ENCODE measurements at places on chromosomes 4 and X.

- no peak overlapping the region for H3K27ac ChIP-seq
- H3K27me3 ChIP-seq: no peaks in the 10 kb centered on the region
- H3K36me3 ChIP-seq: no peaks in the 10 kb centered on the region
- no peak for DNase-seq
Observed at GRCh38 chr4:105059337-105059736, 87.3 kb upstream of the TET2 start.

GRCh38 chrX:50618788-50619558, 148.3 kb upstream of the DGKK start:
- H3K27me3 ChIP-seq: no peaks in the 10 kb centered on the region
- no peak overlapping the region for H3K27ac ChIP-seq
- no peaks in the 10 kb centered on the region for H3K36me3 ChIP-seq
- no peak overlapping the region for H3K4me3 ChIP-seq
- DNase-seq: no peak
- no peaks in the 10 kb centered on the region for H3K4me1 ChIP-seq

DNA sequence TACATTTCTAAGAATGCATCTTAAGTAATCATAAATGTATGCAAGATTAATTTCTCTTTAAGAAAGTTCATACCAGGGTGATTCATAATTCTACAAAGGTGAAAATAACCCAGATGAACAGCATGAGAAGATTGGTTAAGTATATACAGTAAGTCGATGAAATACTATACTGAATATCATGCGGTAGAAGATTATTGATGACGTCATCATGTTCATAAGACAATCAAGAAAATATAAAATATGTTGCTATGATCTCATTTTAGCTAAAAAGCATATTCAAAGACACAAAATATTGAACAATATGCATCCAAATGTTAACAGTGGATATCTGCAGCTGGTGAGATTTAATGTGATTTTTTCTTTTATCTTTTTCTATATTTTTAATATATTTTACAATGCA, 312.0 kb upstream of the FGF13 start:
- no peak overlapping the region for H3K4me3 ChIP-seq
- no peak overlapping the region for H3K27ac ChIP-seq
- no peaks in the 10 kb centered on the region for H3K4me1 ChIP-seq
- no peak for DNase-seq
- H3K27me3 ChIP-seq: no peaks in the 10 kb centered on the region

- no peaks in the 10 kb centered on the region for H3K36me3 ChIP-seq
- DNase-seq: no peak
- peak overlapping the region; percentile 57 for H3K27ac ChIP-seq
- no peaks in the 10 kb centered on the region for H3K4me1 ChIP-seq
Observed at GRCh38 chr4:186105647-186106321, 1.3 kb downstream of the FAM149A start.

DNA sequence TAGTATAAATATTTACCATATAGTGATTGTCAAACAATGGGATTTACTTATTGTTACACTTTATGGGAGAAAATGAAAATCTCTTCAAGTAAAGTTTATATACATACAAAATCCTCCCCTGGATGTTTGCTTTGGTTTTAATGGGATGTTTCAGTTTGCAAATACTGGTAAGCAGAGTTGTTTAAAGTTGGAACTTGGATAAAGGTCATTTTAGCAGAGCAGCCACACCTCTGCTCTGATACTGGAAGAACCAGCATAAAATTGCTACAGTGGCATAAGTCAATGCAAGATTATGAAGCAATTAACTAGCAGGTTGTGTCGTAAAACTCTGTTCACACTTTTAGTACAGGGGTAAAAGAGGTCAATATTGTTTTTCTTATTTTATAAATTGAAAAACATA, 101.2 kb downstream of the TRAPPC11 start:
- no peak overlapping the region for H3K27ac ChIP-seq
- peaks cover 1% of the 10 kb centered on the region for H3K4me1 ChIP-seq
- DNase-seq: no peak
- H3K4me3 ChIP-seq: no peak overlapping the region

GRCh38 chrX:78548012-78548411, 111.1 kb downstream of the RTL3 start:
- H3K4me1 ChIP-seq: no peaks in the 10 kb centered on the region
- H3K4me3 ChIP-seq: no peak overlapping the region
- DNase-seq: no peak
- no peaks in the 10 kb centered on the region for H3K27me3 ChIP-seq

- H3K36me3 ChIP-seq: no peaks in the 10 kb centered on the region
- no peaks in the 10 kb centered on the region for H3K4me1 ChIP-seq
- no peak overlapping the region for H3K4me3 ChIP-seq
Observed at GRCh38 chr4:3786196-3786869, 20.1 kb downstream of the ADRA2C start.

DNA sequence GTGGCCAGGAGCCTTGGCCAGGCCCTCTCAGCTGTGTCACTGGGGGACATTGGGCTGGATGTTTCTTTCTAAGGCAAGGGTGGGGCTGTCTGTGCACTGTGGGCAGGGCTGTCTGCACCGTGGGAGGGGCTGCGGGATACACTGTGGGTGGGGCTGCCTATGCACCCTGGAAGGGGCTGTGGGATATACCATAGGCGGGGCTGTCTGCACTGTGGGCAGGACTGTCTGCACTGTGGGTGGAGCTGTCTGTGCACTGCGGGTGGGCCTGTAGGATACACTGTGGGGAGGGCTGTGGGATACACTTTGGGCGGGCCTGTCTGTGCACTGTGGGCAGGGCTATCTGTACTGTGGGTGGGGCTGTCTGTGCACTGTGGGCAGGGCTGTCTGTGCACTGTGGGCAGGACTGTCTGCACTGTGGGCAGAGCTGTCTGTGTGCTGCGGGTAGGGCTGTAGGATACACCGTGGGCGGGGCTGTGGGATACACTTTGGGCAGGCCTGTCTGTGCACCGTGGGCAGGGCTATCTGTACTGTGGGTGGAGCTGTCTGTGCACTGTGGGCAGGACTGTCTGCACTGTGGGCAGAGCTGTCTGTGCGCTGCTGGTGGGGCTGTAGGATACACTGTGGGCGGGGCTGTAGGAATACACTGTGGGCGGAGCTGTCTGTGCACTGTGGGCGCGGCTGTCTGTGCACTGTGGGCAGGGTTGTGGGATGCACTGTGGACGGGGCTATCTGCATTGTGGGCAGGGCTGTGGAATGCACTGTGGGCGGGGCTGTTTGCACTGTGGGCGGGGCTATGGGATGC, 31.1 kb downstream of the ACOX3 start:
- peaks cover 1% of the 10 kb centered on the region for H3K4me1 ChIP-seq
- no peaks in the 10 kb centered on the region for H3K36me3 ChIP-seq
- no peak for DNase-seq
- no peak overlapping the region for H3K27ac ChIP-seq
- no peaks in the 10 kb centered on the region for H3K27me3 ChIP-seq

DNA sequence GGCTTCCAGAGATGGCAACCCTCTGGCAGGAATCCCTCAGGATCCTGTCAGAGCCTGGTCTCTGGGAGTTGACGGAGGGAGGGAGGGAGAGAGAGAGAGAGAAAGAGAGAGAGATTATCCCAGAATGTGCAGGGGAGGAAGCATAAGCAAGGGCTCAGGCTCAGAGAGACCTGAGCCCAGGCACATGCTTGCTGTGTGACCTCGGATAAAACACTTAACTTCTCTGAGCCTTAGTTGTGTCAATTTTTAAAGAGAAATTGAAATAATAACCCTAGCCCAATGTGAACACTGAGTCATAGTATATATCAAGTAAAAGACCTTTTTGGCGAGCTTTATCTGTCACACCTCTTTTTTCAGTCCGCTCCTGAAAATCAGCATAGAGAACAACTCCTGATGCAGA, 473 bp upstream of the USP51 start:
- H3K27me3 ChIP-seq: no peaks in the 10 kb centered on the region
- no peak for DNase-seq
- no peaks in the 10 kb centered on the region for H3K36me3 ChIP-seq
- H3K4me1 ChIP-seq: no peaks in the 10 kb centered on the region
- peak overlapping the region; percentile 92 for H3K27ac ChIP-seq
- H3K4me3 ChIP-seq: peak overlapping the region; percentile 61

DNA sequence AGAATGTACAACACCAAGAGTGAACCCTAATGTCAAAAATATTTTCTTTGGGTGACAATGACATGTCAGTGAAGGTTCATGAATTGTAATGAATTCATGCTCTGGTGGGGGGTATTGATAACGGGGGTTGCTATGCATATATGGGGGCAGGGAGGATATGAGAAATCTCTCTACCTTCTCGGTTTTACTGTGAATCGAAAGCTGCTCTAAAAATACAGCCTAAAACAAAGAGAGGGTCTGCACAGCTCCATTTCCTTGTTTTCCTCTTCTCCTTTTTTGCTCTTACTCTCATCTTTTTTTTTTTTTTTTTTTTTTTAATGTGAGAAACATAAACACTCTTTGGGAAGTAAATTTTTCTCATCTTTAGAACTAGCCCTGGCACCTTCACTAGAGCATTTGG, 85.8 kb downstream of the DCTD start:
- H3K27ac ChIP-seq: no peak overlapping the region
- no peaks in the 10 kb centered on the region for H3K27me3 ChIP-seq
- DNase-seq: no peak

DNA sequence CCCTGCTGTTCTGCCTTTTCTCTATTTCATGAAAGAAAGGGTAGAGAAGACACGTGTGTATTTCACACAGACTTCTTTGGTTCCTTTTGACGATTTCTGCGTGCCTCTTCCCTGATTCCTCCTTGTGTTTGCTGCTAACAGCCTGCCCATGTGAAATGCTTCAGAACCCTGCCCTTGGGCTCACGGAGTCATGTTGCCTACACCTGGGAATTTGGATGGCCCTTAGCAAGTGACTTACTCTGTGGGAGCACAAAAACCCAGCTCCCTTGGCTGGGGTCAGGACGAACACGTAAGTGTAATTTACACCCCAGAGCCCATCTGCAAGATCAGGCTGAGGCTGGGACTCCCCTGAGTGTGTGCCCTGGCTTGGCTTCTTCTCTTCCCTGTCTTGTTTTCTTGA, 220.3 kb upstream of the BCOR start:
- H3K4me3 ChIP-seq: no peak overlapping the region
- no peaks in the 10 kb centered on the region for H3K4me1 ChIP-seq
- H3K27me3 ChIP-seq: no peaks in the 10 kb centered on the region
- H3K27ac ChIP-seq: no peak overlapping the region
- no peak for DNase-seq
- H3K36me3 ChIP-seq: no peaks in the 10 kb centered on the region

- no peak for DNase-seq
- H3K4me3 ChIP-seq: no peak overlapping the region
- H3K36me3 ChIP-seq: no peaks in the 10 kb centered on the region
- H3K27ac ChIP-seq: peak overlapping the region; percentile 62
- H3K27me3 ChIP-seq: no peaks in the 10 kb centered on the region
- peaks cover 6% of the 10 kb centered on the region for H3K4me1 ChIP-seq
Observed at GRCh38 chr4:113109106-113109718, 59.8 kb downstream of the ANK2 start.

DNA sequence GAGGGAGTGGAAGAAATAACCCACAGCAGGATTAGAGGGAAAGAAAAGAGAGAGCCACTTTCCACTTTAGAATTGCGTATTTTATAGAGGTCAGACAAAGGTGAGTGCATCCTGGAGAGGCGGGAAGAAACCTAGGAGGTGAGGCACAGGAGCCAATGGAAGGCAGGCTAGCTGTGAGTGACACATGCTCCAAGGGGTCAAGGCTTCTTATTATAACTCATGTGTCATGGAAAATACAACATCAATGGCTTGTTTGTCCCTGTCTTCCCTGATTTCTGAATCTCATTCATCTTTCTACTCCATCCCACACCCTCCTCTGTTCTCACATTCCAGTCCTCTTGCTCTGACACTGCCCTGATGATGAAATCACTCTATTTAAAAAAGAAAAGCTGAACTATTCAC, 14.4 kb downstream of the ANXA3 start:
- no peaks in the 10 kb centered on the region for H3K36me3 ChIP-seq
- H3K27me3 ChIP-seq: no peaks in the 10 kb centered on the region
- DNase-seq: no peak

DNA sequence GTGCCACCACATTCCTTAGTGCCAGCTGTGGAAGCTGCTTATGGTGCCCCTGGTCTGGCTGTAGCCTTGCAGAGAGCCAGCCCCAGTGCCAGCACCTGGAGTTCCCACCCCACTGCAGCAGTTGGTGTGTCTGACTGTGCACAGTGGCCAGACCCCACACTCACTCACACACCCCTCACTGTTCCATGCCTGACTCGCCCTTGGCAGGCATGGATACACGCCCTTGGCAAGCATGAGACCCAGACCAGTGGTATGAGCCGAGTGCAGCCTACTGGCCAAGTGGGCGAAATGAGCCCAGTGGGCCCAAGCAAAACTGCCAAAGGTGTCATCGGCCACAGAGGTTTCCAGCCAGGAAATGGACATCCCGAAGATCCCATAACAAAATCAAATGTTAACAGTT, 27.4 kb downstream of the NAA11 start:
- H3K4me3 ChIP-seq: no peak overlapping the region
- no peak for DNase-seq
- no peaks in the 10 kb centered on the region for H3K4me1 ChIP-seq
- no peaks in the 10 kb centered on the region for H3K27me3 ChIP-seq
- no peaks in the 10 kb centered on the region for H3K36me3 ChIP-seq
- no peak overlapping the region for H3K27ac ChIP-seq

DNA sequence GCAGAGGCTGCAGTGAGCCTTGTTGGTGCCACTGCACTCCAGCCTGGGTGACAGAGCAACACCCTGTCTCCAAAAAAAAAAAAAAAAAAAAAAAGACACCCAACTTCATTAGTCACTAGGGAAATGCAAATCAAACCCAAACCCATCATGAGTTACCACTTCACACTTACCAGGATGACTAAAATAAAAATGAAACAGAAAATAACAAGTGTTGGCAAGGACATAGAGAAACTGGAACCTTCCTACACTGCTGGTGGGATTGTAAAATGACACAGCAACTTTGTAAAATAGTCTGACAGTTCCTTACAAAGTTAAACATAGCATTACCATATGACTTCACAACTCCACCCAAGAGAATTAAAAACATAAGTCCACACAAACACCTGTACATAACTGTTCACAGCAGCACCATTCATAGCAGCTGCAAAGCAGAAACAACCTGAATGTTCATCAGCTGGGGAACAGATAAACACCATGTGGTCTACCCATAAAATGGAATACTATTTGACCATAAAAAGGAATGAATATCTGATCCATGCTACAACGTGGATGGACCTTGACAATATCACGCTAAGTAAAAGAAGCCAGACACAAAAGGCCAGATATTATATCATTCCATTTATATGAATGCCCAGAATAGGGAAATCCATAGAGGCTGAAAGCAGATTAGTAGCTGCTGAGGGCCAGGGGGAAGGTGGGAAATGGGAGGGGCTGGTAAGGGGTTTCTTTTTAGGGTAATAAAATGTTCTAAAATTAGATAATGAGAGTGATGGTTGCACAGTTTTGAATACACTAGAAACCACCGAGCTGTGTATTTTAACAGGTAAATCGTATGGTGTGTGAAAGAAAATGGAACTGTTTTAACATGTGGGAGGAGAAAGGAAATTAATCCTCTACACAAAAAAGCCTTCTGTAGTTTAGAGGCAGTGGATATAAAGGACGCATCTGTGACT, 18.3 kb downstream of the CD99L2 start:
- H3K27ac ChIP-seq: no peak overlapping the region
- no peaks in the 10 kb centered on the region for H3K27me3 ChIP-seq
- no peaks in the 10 kb centered on the region for H3K36me3 ChIP-seq
- DNase-seq: no peak
